Activated CD4-positive, alpha-beta T cell treated with anti-CD3 and anti-CD28 coated beads for 1 hour (primary cell): ENCODE measurements at places on chromosomes 6 and 20.

DNA sequence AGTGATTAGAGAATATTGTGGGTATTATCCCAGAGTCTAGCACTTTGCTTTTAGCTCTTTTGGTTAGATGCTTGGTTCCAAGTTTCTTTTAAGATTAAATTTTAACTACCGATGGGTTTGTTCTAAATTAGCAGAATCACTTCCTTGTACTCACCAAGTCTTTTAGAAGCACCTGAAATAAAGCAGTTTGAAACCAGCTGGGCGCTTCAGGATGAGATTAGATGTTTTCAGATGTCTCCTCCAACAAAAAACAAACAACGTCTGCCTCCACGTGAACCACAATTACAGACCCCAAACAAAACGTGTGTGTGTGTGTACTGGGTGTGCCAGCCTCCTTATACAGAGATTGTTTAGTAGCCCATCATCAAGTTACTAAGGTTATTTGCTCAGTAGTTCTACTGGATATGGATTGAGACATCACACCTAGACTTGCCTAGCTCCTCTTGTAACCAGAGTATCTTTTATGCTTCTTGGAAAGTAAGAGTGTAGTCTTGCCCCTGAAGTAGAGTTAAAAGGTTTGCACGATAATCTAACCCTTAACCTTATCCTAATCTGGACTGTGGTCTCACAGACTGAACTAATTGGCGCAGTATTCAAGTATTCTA is 2.3 kb downstream of the DSTN start:
- no peak for DNase-seq

- DNase-seq: no peak
Observed at GRCh38 chr20:8399947-8400346, 267.9 kb downstream of the PLCB1 start.

DNA sequence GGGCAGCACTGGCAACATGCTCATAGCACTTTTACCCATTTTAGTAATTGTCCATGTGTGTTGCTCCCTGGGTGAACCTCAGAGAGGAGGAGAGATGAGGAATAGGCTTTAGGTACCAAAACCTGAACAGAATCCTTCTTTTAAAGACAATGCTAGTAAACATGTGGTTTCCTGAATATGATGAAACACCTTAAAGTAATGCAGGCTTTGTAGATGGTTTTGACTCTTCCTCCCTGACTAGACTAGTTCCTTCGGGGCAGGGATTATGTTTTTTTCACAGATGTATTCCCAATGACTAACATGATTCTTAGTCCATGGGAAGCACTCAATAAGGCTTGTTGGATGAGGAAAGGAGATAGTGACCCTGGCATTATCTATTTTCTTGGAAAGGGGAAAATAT is 367.6 kb upstream of the JAG1 start:
- DNase-seq: no peak

DNA sequence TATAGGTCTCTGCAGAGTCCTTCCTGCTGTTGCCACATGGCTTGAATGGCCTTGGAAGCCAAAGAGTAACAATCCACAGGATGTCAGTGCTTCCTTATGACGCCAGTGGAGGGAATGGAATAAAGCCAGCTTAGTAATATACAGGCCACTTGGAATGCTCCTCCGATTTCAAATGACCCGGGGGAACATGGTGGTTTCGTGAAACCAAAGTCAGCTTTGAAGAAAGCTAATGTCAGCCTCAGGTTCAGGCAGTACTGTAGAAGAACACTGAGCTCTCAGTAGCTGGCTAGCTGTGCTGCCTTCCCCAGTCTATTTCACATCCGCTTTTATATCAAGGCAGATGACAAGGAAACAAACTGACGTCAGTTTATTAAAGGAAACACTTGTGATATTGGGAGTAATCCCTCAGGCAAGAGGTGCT is 189.1 kb downstream of the DTNBP1 start:
- no peak for DNase-seq

GRCh38 chr6:149114167-149114566 is 203.3 kb upstream of the TAB2 start:
- DNase-seq: no peak

DNA sequence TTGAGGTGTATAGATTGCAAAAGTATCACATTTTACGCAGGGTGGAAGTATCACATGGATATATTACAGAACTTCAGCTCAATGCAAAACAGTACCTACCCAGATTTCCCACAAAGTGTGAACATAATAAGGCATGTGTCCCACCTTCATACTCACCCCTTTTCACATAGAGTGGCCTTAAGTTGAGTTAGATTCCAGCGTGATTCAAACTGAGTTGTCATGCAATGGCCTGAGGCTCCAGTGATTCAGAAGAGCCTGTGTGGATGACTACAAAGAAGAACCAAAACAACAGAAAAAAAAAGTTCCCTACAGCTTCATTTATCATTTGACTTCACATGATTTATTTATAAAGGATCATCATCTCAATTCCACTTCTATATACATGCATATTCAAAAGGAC is 309.7 kb downstream of the SLC35F1 start:
- no peak for DNase-seq
